ENCODE measurements at places on chromosomes 7 and 10.

DNA sequence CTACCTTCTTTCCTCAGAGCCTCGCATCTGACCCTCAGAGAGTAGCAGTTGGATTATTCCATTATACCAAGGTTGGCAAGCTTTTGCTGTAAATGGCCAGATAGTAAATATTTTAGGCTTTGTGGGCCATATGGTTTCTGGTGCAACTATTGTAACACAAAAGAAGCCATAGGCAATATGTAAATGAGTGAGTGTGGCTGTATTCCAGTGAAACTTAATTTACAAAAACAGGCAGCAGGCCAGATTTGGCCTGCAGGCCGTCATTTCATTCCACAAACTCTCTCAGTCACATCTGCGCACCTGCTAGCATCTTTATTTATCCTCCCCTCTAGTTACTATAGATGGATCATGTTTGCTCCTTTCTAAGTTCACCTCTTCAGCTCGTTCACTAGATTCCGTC lies 6.7 kb downstream of the ZNF518A start:
- peaks cover 19% of the 10 kb centered on the region for H3K4me1 ChIP-seq
- DNase-seq: no peak
- H3K4me3 ChIP-seq: no peak overlapping the region
- no peaks in the 10 kb centered on the region for H3K27me3 ChIP-seq

- H3K4me3 ChIP-seq: no peak overlapping the region
- no peaks in the 10 kb centered on the region for H3K36me3 ChIP-seq
- no peak for DNase-seq
- peaks cover 21% of the 10 kb centered on the region for H3K27me3 ChIP-seq
- H3K27ac ChIP-seq: no peak overlapping the region
- peaks cover 13% of the 10 kb centered on the region for H3K4me1 ChIP-seq
Observed at GRCh38 chr7:29288181-29289091, 93.9 kb downstream of the CHN2 start.

- peaks cover 10% of the 10 kb centered on the region for H3K4me1 ChIP-seq
- H3K27me3 ChIP-seq: peaks cover 31% of the 10 kb centered on the region
- DNase-seq: no peak
- H3K36me3 ChIP-seq: no peaks in the 10 kb centered on the region
Observed at GRCh38 chr10:59366290-59366689, 3.9 kb upstream of the FAM13C start.

GRCh38 chr7:30787486-30787885 lies 16.3 kb downstream of the MINDY4 start:
- H3K4me3 ChIP-seq: no peak overlapping the region
- H3K27ac ChIP-seq: no peak overlapping the region
- DNase-seq: no peak
- peaks cover 1% of the 10 kb centered on the region for H3K4me1 ChIP-seq

DNA sequence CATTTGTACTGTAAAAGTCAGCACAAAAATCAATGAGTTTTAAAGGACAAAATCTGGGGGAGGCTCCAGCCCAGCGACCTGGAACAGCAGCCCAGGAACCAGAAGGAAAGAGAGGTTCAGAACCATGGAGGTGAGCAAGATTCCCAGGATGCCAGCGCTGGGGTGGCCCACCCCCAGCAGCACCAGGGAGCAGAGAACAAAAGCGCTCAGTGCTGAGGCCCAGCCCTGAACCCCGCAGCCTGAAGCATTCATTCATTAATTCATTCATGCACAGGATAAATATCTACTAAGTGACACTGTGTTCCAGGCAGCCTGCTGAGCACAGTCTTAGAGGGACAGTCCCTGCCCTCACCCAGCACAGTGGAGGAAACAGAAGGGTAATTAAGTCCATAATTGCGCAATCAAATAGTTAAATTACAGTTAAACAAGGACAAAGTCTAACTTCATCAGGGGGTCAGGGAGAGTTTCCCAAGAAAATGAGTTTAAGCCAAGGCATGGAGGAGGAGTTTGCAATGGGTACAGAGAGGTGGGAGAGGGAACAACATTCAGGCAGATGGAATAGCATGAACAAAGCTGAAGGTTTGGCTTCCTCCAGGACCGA lies 202.3 kb downstream of the GRID1 start:
- H3K27me3 ChIP-seq: no peaks in the 10 kb centered on the region
- H3K4me3 ChIP-seq: no peak overlapping the region
- DNase-seq: no peak

- no peak overlapping the region for H3K27ac ChIP-seq
- H3K4me1 ChIP-seq: peaks cover 19% of the 10 kb centered on the region
- DNase-seq: peak; percentile 60
Observed at GRCh38 chr10:11863353-11864109, 40.4 kb downstream of the PROSER2 start.

DNA sequence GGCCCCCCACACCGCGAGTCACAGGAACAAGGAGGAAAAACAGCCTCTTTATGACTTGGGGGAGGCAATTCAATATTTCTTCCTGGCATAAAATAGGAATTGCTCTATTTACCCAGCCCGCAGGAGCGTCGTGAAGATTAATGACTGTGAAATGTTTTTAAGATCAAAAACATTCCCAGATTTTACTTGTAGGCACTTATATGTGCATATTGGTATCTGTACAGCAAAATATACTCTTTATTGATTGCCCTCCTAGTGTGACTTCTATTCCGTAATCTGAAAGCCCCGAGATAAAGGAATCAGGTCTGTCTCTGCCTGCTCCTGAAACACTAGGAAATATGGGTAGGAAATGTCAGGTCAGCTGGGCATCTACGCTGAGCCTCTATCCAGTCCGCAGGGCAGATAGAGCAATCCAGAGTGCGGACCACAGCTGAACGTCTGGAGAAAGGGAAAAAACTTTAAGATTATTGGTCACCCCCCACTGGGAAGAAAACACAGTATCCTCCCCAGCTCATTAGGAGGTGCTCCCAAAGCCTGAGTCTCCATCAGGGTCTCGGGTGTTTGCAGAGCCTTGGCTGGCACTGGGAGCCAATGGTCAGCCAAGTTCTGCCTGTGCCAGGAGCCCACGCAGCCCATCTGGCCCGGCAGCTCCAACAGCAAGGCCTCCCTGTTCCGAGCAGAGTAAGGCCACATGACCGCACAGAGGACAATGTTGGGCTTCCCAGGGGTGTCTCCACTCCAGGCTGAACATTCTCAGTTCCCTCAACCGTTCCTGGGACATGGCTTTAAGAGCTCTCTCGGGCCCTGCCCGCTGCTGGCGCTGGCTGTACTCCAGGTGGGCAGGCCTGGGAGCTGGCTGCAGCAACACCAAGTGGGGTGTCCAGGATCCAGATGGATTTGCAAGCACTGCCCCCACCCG lies 7.7 kb downstream of the CTBP2 start:
- no peak for DNase-seq
- H3K36me3 ChIP-seq: no peaks in the 10 kb centered on the region
- no peaks in the 10 kb centered on the region for H3K4me1 ChIP-seq
- no peak overlapping the region for H3K4me3 ChIP-seq

GRCh38 chr10:62244785-62245467 lies 23.7 kb downstream of the RTKN2 start:
- DNase-seq: peak; percentile 32
- no peaks in the 10 kb centered on the region for H3K27me3 ChIP-seq
- H3K4me1 ChIP-seq: peaks cover 30% of the 10 kb centered on the region

DNA sequence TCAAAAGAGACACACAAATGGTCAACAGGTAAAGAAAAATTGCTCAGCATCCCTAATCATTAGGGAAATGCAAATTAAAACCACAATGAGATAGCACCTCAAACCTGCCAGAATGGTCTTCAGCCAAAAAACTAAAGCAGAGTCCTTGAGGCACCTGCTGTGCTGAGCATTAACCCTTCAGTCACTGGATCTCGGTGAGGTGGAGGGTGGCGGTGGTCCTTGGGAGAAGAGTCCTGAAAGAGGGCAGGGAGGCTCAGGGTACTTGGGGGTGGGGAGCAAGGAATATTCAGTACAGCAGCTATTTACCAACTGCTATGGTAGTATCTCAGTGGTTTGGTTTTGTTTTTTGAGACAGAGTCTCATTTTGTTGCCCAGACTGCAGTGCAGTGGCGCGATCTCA lies 7.1 kb downstream of the KIAA1549 start:
- peaks cover 15% of the 10 kb centered on the region for H3K27me3 ChIP-seq
- no peaks in the 10 kb centered on the region for H3K4me1 ChIP-seq

DNA sequence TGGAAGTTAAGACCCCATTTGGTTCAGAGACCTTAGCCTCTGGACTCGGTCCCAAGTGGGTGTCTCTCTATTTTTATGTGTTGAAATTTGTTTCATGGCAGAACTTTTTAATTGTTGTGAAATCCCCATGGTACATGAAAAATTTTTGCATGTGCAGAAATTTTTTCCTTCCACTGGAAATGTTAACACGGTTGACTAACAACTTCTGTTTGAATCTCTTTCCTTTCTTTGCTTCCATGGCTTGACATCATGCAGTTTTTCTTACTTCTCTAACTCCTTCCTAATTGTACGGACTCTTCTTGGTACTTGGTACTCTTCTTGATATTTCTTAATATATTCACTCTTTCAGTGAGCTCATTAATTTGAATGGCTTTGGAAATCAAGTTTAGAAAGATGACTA lies 18.3 kb downstream of the MDFIC start:
- H3K27me3 ChIP-seq: no peaks in the 10 kb centered on the region
- no peak overlapping the region for H3K27ac ChIP-seq
- DNase-seq: no peak

- H3K36me3 ChIP-seq: no peaks in the 10 kb centered on the region
- H3K27ac ChIP-seq: no peak overlapping the region
- no peak overlapping the region for H3K4me3 ChIP-seq
Observed at GRCh38 chr10:126263006-126263676, 125.1 kb downstream of the ADAM12 start.

- peaks cover 42% of the 10 kb centered on the region for H3K4me1 ChIP-seq
- no peak overlapping the region for H3K4me3 ChIP-seq
- H3K27ac ChIP-seq: no peak overlapping the region
- H3K27me3 ChIP-seq: no peaks in the 10 kb centered on the region
- DNase-seq: no peak
- peaks cover 20% of the 10 kb centered on the region for H3K36me3 ChIP-seq
Observed at GRCh38 chr7:2115760-2116447, 116.8 kb downstream of the MAD1L1 start.

DNA sequence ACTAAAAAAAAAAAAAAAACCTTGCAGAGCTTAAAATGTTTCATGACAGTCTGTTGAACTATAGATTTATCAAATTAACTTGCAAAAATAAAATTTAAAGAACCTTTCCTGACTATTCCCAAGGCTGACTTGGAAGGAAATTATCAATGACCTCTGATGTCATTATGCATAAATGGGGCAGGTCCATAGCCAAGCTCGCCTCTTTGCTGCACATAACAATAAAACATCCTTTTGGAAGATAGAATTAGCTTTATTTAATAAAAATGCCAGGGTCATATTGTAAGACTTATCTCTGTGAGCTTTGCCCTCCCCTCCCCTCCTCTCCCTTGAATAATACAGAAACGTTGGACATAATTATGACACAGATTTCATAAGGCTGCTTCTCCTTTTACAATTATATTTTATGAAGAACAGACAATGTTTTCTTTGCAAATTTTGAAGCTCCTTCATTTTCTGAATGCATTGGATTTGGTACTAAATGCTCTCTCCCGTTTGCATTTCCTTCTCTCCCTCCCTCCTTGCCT lies 444.8 kb downstream of the AUTS2 start:
- H3K27me3 ChIP-seq: no peaks in the 10 kb centered on the region
- H3K4me3 ChIP-seq: no peak overlapping the region
- no peaks in the 10 kb centered on the region for H3K36me3 ChIP-seq
- no peaks in the 10 kb centered on the region for H3K4me1 ChIP-seq
- H3K27ac ChIP-seq: no peak overlapping the region

DNA sequence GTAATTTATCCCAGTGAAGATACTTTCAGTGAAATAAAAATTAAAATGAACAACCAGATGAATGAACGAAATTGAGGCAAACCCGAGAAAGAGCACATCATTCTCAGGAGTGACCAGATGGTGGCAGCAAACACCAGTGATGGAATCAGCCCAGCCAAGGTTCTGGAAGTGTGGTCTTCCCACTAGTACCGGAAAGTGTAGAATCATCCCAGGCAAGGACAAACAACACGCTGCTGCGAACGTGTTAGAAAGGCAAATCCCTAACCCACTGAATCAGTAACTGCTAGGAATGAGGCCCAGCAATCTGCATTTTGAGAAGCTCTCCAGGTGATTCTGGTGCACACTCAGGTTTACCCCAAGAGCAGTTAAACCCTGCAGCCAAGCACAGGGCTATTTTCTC lies 15.5 kb upstream of the SLC18A3 start:
- H3K27me3 ChIP-seq: peaks cover 26% of the 10 kb centered on the region
- H3K27ac ChIP-seq: no peak overlapping the region
- H3K4me1 ChIP-seq: peaks cover 3% of the 10 kb centered on the region
- no peaks in the 10 kb centered on the region for H3K36me3 ChIP-seq
- no peak for DNase-seq
- H3K4me3 ChIP-seq: no peak overlapping the region

DNA sequence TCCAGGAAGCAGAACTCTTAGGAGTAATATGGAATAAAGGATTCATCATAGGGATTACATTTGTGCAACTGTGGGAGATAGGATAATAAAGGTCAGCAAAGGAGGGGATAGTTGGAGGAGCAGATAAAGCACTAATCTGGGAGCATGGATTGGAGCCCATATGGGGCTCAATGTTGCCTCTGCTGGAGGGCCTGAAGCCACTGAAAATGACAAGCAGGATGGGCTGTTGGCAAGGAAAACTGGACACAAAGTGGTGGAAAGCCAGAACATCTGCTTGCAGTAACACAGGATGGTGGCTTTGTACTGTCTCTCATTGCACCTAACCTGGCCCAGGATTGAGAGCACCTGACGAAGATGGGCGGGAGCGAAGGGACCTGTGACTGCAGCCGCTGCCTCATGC lies 15.0 kb upstream of the COMMD3 start:
- no peaks in the 10 kb centered on the region for H3K36me3 ChIP-seq
- H3K27ac ChIP-seq: no peak overlapping the region
- no peaks in the 10 kb centered on the region for H3K4me1 ChIP-seq
- H3K27me3 ChIP-seq: peaks cover 8% of the 10 kb centered on the region
- DNase-seq: no peak

DNA sequence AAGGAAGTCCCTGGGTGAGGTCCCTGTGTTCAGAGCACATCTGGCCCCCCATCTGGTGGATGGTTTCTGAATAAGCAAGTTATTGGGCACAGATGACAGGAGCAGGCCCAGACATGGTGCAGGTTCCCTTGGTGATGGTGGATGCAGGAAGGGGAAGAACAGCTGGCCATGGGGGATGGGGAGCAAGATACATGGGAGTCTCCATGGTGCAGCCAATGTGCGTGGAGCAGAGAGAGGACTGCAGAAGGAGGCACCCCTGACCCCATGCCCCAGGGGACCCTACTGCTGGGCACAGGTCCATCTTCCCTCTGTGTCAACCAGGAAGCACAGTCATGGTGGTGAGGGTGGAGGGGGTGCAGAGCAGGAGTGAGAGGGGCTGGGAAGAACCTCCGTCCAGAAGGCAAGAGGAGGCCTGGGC lies 43.8 kb upstream of the RABGEF1 start:
- H3K36me3 ChIP-seq: peaks cover 1% of the 10 kb centered on the region
- no peak overlapping the region for H3K4me3 ChIP-seq
- H3K27ac ChIP-seq: no peak overlapping the region
- H3K4me1 ChIP-seq: no peaks in the 10 kb centered on the region

DNA sequence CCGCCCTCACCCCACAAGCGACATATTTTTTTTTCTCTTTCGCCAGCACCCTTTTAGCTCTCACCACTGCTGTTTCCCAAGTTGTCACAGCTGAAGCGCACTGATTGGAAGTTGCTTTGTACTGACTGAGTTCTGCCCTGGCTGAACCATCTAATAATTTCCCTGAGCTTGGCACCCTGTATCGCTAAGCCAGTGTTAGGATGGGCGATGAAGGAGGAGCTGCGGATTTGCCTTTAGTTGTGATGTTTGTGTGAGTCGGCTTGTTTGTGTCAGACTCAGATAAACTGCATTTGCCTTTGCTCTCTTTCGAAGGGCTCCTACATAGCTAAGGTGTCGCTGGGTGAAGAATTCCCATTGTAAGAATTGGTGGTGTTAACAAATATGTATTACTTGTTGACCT lies 1.3 kb upstream of the ATXN7L1 start:
- H3K4me3 ChIP-seq: no peak overlapping the region
- no peak for DNase-seq
- no peaks in the 10 kb centered on the region for H3K36me3 ChIP-seq
- peaks cover 41% of the 10 kb centered on the region for H3K4me1 ChIP-seq

Data from activated naive CD8-positive, alpha-beta T cell treated with anti-CD3 and anti-CD28 coated beads for 36 hours (primary cell).